ENCODE measurements at places on chromosomes 5 and 9.

GRCh38 chr5:101585366-101585765, 682.3 kb upstream of the ST8SIA4 start:
- no peak for DNase-seq

DNA sequence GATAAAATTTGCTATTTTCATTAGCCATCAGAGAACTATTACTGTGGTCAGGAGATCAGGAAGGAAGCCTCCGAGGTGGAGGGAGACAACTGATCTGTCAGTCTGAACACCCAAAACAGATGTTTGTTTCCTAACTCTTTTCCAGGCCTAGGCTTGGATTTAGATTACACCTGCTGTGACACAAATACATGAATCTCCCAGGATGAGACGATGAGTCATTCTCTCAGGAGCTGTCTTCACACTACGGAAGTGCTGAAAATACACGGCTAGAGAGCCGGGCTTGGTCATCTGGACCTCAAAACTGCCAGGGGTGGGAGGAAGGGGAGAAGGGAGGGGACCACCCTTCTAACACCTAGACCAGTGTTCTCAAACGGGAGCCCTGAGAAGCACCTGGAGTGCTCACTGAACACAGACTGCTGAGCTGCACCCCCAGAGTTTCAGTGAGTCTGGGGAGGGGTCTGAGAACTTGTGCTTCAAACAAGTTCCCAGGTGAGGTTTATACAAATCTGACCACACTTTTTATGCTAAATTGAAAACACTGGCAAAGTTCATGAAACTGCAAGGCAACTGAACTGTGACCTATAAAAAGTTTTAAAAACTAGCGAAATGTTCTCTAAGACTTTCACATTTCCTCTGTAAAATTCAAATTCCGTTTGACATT, 80.3 kb upstream of the EQTN start:
- no peak for DNase-seq

GRCh38 chr9:34884747-34885189, 73.3 kb upstream of the PHF24 start:
- DNase-seq, result no peak

GRCh38 chr5:174065528-174066197, 20.2 kb downstream of the NSG2 start:
- DNase-seq, result no peak

GRCh38 chr5:72472031-72472430, 35.2 kb downstream of the ZNF366 start:
- DNase-seq, result no peak

DNA sequence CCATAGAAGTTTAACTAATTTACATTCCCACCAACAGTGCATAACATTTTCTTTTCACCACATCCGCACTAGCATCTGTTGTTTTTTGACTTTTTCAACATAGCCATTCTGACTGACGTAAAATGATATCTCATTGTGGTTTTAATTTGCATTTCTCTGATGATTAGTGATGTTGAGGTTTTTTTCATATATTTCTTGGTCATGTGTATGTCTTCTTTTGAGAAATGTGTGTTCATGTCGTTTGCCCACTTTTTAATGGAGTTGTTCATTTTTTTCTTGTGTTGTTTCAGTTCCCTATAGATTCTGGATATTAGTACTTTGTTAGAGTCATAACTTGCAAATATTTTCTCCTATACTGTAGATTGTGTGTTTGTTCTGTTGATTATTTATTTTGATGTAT, 163.4 kb downstream of the FER start:
- no peak for DNase-seq

GRCh38 chr5:154196955-154197652, 6.6 kb downstream of the GALNT10 start:
- DNase-seq, result no peak

DNA sequence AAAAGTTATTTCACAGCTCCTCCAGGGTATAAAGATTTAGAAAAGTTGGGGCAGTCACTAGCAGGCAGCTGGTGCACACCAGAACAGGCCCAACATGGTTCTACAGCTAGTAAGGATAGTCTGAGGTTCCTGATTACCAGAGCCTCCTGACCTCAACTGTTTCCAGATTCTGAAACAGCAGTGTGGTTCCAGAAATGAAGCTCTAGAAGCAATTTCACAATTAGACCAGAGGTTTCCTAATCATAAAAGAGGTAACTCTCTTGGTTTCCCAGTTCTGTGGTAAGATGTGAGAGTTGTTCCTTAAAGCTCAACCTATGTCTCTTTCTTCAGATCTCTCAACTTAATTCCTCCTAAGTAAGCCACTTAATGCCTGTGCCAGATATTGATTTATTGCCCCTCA, 11.9 kb downstream of the AGTPBP1 start:
- no peak for DNase-seq

DNA sequence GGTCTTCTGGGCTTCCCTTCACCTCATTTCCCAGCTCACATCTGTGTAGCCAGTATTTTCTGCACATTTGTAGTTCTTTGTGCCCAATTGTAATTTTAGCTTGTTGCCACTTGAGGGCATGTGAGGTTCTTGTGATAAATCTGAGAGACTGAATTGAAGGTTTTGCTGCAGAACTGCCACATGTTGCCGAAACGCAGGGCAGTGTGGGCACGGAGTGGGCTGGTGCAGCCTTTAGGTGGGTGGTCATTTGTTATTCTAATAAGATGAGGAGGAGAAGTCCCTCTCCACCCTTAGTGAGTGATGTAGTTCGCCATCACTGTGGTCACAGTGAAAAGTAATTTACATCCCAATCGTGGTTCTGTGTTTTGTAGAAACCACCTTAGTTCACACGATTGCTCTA, 21.2 kb downstream of the OTULIN start:
- no peak for DNase-seq

GRCh38 chr5:56588636-56589480, 226.5 kb upstream of the MAP3K1 start:
- DNase-seq, result no peak

GRCh38 chr5:91977579-91977978, 594.5 kb upstream of the ARRDC3 start:
- DNase-seq, result no peak

GRCh38 chr9:111095441-111095840, 57.2 kb upstream of the LPAR1 start:
- DNase-seq, result no peak

- no peak for DNase-seq
Observed at GRCh38 chr9:111975709-111976108, 79.1 kb downstream of the UGCG start.

- no peak for DNase-seq
Observed at GRCh38 chr5:168342151-168342825, 50.8 kb downstream of the WWC1 start.

Data from brain pericyte (primary cell).